Breast epithelium (tissue), 4 donors: ENCODE measurements at places on chromosomes 6 and 20. TPM values are rescaled to one million over a fixed set of nuclear protein-coding genes. Genes with fewer than 3 reads are reported as not detected.
A peak's percentile ranks its signal among the peaks of the same experiment; 100 is the strongest.

DNA sequence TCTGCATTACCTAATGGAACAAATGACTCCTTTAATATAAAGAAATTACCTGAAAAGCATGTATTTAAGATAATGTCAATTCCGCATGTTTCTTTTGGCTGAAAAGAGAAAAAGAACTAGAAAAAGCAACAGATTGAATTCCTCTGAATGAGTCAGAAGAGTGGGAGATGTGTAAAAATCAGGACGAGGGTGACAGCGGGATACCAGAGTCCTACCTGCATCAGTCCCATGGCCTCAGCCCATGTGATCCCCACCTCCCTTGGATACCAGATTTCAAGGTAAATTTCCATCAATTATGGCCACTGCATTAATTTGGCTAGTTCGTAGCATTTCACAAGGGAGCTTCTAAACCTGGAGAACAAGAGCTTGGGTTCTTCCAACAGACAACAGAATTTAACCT is 10.0 kb upstream of the MOXD1 start:
- no peak overlapping the region for H3K27ac ChIP-seq
- H3K4me1 ChIP-seq, result no peaks in the 10 kb centered on the region
- H3K4me3 ChIP-seq, result no peak overlapping the region

CDH26 gene
- 2.1 TPM for total RNA-seq

KCNG1 gene
- total RNA-seq, result 7.0 TPM

RAMACL gene
- 2.6 TPM for total RNA-seq

WASF1 gene
- 11.4 TPM for total RNA-seq

- H3K27me3 ChIP-seq, result no peaks in the 10 kb centered on the region
- H3K4me1 ChIP-seq, result no peaks in the 10 kb centered on the region
- peaks cover 4% of the 10 kb centered on the region for H3K36me3 ChIP-seq
Measured at GRCh38 chr6:116221911-116222310, 32.0 kb downstream of the TSPYL4 start.

PTCRA gene
- total RNA-seq, result not detected

DNA sequence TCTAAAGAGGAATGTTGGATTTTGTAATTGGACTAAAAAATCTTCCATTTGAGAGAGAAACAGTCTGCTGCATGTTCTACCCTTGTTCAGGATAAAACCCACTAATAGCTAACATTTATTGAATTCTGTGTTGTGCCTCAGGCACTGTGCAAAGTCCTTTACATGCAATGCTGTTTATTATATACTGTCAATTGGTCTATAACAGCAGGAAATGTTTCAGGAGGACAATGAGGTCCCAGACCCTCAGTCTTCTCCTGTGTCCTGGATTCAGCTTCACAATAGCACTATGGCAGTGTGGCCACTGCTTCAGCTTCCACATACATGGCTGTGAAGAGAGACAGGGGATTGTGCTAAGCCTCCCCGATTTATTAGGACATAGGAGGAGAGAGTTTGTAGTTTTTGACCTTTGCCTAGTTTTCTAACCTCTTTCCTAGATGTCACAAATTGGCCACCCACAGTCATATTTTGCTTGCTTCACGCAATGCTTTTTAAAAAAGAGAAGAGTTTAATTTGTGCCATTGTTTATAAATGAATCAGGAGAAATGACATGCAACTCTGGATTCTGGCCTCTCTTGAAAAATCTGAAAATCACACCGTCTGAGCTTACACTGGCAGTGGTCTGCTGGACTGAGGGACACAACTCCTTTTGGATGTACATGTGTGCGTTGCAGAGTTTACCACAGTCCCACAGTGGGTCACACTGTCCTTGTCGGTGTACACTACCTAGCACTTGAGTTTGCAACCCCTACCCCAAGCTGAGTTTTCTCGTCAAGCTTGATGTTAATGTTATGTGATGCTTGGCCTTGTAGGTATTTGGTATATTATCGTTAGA is 11.3 kb downstream of the PTPN1 start:
- H3K27ac ChIP-seq, result no peak overlapping the region
- no peaks in the 10 kb centered on the region for H3K27me3 ChIP-seq
- no peaks in the 10 kb centered on the region for H3K4me1 ChIP-seq
- no peaks in the 10 kb centered on the region for H3K36me3 ChIP-seq
- DNase-seq, result peak; percentile 1
- H3K4me3 ChIP-seq, result no peak overlapping the region

DNA sequence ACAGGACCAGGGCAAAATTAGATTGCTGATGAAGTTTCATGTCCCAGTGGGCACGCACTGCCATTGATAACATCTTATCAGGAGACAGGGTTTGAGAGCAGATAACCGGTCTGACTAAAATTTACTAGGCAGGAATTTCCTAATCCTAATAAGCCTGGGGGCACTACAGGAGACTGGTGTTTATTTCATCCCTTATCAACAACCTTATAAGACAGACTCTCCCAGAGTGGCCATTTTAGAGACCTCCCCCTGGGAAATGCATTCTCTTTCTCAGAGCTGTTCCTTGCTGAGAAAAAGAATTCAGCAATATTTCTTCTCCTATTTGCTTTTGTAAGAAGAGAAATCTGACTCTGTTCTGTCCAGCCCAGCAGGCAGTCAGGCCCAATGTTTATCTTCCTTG is 423.4 kb upstream of the IMPG1 start:
- H3K36me3 ChIP-seq, result no peaks in the 10 kb centered on the region
- no peak overlapping the region for H3K27ac ChIP-seq
- H3K4me1 ChIP-seq, result no peaks in the 10 kb centered on the region
- no peak overlapping the region for H3K4me3 ChIP-seq

DNA sequence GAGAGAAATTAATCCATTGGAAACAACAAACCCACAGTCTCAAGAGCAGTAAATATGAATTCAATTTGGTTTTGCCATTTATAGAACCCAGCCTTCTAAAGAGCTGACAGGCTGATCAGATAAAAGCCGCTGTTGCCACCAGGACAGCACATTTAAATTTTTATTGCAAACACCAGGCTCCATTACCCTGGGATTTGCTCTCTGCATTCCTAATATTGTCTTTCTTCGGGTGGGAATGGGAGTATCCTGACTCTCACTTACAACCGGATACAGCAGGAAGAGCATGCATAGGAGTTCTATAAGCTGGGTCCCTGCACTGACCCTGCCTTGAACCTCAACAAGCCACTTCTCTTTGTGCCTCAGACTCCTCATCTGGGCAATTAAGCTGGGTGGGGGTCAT is 142.9 kb downstream of the LRFN2 start:
- DNase-seq, result no peak
- H3K4me1 ChIP-seq, result no peaks in the 10 kb centered on the region
- no peaks in the 10 kb centered on the region for H3K27me3 ChIP-seq
- no peak overlapping the region for H3K27ac ChIP-seq
- H3K4me3 ChIP-seq, result no peak overlapping the region

- no peaks in the 10 kb centered on the region for H3K27me3 ChIP-seq
- no peaks in the 10 kb centered on the region for H3K4me1 ChIP-seq
- peak overlapping the region; percentile 25 for H3K27ac ChIP-seq
Measured at GRCh38 chr20:38126146-38126921, 38.7 kb downstream of the TGM2 start.

FAXC gene
- 5.2 TPM for total RNA-seq
